ENCODE measurements at places on chromosomes 6 and 20.

DNA sequence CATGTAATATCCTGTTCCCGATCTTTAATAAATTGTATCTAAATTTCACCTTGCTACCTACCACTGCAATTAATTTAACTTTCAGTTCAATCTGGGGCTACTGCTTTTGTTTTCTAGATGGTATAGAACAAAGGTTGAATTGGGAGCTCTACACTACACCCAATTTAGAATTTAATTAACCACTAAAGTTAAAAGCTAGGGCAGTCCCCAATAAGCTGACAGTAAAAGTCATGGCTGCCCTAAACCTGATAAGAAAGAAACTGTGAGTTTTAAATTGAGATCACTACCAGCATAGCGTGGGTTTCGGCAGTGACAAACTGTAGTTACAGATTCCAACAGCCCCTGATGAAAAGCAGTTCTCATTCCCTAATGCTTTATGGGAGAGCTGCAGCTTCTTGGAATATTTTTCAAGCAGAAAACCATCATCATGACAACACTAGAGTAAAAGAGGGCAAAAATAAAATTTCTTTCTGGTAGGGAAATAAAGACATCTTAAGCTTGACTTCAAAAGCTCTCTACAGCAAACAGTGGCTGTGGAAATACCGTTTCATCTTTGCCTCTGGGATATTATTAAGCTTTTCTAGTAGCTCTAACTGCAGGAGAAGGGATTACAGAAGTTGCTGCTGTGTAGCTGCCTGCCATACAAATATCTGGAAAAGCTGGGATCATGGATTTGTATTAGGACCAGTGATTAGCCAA lies 1372.1 kb downstream of the EPHA7 start:
- no peak for DNase-seq

DNA sequence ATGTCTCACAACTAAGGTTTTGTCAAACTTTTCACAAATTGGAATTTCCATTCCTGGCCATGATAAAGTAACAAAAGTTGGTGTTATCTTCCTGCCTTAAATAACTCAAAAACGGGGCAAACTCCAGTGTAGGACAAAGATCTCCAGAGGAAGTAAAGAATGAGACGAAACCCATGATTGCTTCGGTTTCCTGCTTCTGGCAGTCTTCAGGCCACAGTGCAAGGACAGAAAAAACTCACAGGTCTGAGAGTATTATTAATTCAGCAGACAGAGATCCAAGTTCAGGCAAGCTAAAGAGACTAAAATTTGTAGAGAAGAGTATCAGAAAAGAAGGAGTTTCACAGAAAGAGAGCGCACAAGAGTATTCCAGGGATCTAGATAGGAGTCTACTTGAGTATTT lies 64.8 kb upstream of the RCAN2 start:
- DNase-seq: no peak

- no peak for DNase-seq
These were observed 267.0 kb downstream of the TMEM242 start for GRCh38 chr6:157056275-157056674.

- DNase-seq: no peak
These were observed 11.8 kb downstream of the FAM110A start for GRCh38 chr20:845226-845868.

GRCh38 chr6:6384520-6384919 lies 64.1 kb upstream of the F13A1 start:
- DNase-seq: no peak

GRCh38 chr6:151070631-151071051 lies 169.1 kb upstream of the AKAP12 start:
- peak; percentile 84 for DNase-seq

DNA sequence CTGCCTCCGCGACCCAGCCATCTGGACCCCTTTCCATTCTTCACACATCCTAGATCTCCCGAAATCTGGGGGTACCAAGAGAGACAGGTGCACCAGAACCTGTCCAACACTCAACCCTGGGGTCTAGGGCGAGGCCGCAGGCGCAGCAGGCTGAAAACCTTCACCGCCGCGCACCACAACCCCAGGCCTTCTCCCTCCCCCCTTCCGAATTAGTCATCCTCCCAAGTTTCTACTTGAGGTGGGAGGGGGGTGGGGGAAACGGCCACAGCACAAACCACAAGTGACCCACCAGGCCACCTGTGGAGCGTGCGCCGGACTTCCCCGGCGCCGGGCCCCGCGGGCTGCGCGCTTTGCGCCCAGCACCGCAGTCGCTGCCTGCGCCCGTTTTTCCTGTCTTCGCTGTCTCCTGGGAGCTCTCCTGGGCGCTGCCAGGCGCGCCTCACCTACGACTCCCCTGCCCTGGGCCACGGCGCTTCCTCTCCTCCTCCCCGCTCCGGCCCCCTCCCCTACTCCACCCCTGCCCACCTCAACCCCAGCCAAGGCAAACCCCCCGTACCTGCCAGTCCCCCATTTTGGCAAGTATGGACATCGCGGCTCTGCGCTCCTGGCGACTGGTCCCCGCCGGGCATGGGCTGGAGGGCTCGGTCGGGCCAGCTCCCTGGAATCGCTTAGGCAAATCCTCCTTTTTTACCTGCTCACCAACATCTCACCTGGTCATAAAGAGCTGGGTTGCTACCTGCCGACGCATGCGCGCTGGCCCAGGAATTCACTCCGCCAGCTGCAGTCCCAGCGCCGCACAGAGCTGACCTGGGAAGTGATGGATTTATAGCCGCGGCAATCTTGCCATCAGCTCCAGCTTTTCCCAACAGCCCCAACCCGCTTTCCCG lies 4.2 kb upstream of the TFAP2A start:
- DNase-seq: no peak

DNA sequence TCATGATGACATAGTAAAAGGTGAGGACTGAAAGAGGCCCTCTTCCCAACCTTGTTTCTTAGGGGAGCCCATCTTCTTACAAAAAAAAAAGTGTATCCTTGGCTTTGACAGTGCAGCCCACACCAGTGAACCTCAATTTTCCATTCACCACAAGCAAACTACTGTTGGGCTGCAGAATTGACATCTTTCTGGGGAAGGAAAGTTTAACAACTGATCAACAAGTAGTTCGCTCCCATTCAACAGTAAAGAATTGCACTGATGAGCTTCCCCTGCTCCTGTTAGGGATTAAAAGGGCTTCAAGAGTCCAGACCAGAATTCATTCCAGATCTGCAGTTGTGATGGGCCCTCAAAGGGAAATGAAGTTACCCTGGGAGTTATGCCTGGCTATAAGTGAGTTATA lies 13.9 kb upstream of the CLIC5 start:
- no peak for DNase-seq

GRCh38 chr20:44886828-44887227 lies 1.3 kb downstream of the YWHAB start:
- no peak for DNase-seq

- DNase-seq: peak; percentile 12
These were observed 301.1 kb downstream of the EYA4 start for GRCh38 chr6:133542056-133542821.

- no peak for DNase-seq
These were observed 256.9 kb downstream of the LRFN2 start for GRCh38 chr6:40330301-40330721.

- no peak for DNase-seq
These were observed 50.6 kb upstream of the FBXO30 start for GRCh38 chr6:145865175-145865574.

DNA sequence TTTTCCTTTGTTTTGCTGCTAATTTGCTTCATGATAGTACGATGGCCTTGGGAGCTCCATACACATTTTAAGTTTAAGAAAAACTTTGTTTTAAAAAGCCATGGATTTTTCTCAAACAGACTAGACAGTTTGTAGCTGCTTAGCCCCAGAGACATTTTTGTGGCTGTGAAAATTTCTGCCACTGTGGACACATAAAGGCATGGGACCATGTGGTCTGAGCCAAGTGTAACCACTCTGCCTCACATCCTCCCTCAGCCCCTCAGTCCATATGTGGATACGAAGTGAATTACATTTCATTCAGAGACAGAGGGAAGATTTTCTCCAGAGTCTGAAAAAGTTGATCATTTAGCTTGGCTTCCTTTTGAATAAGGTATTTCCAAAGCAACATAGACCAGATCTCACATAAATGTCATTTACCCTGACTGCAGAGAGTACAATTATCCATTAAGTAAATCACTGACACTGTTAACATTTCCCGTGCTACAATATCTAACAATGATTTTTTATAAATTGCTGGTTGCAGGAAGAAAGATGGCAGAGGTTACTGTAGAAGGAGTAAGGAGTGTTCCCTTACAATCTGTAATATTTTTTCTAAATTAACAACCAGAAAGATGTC lies 87.4 kb downstream of the GJA1 start:
- peak; percentile 86 for DNase-seq

DNA sequence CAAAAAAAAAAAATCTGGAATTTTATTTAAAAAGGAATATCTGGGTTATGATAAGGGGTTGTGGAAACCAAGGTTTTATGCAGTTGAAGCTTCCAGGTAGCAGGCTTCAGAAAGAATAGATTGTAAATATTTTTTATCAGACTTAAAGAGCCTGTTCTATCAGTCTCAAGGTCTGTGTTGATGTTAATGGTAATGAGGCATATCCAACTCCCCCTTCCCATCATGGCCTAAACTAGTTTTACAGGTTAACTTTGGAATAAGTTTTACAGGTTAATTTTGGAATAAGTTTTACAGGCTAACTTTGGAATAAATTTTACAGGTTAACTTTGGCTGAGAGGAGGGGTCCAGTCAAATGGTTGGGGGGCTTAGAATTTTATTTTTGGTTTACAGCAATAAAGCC lies 92.4 kb downstream of the CD24 start:
- DNase-seq: no peak

DNA sequence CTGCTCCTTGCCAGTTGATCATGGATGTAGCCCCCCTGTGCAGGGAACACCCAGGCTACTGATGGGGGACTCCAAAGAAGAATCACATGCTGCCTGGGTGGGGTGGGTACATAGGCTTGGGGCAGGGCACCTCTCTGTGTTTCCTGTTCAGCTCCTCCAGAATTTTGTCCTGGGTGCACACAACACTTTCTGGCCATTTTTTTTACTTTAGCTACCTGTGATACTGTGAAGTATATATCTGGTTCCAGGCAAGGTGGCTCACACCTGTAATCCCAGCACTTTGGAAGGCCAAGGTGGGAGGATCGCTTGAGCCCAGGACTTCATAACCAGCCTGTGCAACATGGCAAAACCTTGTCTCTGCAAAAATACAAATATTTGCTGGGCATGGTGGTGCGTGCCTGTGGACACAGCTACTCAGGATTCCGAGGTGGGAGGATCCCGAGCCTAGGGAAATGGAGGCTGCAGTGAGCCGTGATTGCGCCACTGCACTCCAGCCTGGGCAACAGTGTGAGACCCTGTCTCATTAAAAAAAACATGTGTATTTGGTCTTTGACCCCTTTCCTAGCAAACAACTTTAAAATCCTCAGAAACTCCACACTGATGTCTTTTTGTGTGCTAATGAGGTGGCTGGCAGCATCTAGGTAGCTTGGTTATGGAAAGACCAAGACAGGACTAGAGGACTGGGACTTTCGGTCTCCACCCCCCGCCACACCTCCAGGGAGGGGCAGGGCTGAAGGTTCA lies 14.1 kb downstream of the SLC4A11 start:
- DNase-seq: no peak

Measured in fibroblast of skin of back (primary cell).